ENCODE measurements at places on chromosomes 1 and 21.
A peak's percentile ranks its signal among the peaks of the same experiment; 100 is the strongest.

- peak; percentile 43 for DNase-seq
Measured at GRCh38 chr1:17075470-17076255, 21.8 kb upstream of the SDHB start.

DNA sequence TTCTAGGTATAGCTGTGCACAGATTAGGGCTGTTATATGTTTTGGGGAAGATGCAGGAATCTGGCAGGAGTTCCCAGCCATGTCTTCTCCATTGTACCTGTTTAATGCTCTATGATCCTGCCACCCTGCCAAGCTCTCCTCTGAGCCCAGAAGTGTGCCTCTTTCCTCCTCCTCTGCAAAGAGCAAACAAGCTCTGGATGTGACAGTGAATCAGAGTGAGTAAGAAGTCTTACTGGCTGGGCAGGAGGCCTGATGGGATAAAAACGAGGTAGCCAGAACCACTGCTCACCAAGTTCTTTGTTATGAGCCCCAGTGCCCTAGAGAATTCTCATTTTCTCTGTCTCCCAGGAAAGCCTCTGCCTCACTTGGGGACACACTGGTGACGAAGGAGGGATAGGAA is 69.0 kb downstream of the BRINP2 start:
- no peak for DNase-seq

DNA sequence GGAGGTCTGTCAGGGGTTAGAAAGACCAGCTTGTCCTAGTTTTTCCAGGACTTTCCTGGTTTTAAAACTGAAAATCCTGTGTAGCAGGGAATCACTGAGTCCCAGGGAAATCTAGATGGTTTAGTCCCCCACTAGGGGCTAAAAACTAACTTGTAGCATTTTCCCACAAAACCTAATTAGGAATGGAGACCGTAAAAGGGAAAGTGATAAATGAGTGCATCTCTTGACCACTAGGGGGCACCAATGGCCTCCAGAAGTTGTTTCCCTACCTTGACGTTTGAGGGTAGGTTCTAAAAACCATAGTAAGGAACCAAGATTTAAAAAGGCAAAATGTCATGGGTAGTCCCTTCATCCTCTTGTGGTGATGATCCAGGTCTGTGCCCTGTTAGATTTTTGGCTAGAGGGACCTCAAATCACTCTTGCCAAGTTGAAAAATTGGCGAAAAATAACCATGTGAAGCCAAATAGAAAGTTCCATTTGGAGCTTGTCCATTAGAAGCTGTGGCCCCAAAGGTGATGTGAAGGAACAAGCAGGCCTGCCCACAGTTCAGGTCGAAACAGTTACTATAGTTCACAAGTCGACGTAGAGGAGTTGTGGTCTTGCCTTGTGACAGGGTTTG is 24.5 kb downstream of the CLIC6 start:
- no peak for DNase-seq

DNA sequence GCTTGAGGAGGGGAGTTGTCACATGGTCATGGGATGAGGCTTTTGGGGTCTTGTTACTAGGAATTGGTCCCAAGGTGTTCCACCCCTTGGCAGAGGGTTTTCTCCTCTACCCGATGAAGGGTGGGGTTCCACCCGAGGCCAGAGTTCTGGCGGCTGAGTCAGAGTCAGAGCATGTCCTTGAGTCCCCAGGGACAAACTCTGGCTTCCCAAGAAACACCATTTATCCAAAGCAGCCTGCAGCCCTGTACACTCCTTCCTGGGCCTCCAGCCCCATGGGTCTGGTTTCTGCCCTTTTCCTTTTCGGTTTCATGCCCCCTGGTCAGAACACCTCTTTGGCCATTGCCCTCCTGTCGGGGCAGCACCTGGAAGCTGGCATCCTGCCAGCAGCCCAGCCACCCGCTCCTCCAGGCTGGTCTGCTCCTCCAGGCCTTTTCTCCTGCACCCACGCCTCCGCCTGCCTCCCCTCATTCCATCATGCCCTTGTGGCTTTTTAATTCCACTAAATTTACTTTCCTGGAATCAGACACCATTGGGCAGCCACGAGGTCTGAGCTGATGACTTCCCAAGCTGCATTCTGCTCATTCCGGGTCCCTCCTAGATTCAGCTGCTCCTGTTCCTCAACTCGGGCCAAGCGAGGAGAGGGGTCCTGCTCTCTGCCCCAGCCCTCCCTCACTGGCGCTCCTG is 301.7 kb upstream of the VAMP3 start:
- DNase-seq = no peak

DNA sequence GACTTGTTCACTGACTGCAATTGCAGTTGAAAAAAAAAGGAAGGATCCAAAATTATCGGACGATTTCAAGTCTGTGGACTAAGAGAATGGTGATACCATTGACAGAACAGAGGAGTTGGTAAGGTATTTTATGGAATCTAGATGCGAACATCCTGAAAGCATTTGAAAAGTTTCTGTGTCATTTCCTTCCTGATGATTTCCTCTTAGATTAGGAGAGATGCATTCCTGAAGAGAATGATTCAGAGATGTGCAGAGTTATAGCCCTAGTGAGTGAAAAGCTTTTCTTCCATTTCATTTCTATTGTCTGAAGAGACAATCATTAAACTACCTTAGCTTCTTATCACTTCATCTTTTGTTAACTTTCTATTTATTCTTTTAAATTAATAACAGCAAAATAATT is 200.0 kb downstream of the KCNK2 start:
- no peak for DNase-seq

GRCh38 chr1:235006132-235006721 is 122.4 kb downstream of the TOMM20 start:
- no peak for DNase-seq

DNA sequence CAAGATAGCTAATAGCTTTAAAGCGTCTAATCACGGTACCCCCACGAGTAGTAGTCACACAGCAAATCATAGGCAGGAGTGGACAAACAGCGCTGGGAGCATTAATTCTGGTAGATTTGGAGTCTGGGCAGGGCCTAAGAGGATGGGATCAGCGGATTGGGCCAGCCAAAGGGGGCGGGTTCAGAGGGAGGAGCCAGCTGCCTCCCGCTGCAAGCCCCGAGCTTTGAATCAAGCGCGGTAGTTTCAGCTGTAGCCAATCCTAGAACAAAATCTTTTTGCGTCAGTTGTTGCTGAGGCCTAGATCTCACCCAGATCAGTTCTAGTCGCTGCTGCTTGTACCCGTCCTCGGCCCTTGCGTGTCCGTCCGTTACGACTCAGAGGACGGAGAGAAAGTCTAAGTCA is 576 bp upstream of the NASP start:
- peak; percentile 97 for DNase-seq

DNA sequence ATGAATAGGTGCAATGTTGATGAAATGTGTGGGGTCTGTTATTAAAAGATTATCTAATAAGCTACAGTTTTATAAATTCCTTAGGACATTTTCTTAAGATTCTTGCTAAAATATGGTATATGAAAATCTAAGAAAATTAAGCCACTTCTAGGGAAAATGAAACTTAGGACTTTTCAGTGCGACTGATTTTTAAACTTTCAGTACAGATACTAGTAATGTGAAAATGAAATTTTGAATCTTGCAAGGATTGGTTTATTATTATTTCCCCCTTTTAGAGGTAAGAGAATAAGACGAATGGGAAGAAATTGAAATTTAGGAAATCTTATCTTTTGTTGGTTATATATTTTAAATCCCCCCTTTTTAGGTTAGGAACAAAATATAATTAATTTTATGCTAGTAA is 16.4 kb downstream of the CAPZA1 start:
- DNase-seq = no peak

- DNase-seq = peak; percentile 46
Measured at GRCh38 chr1:2050461-2050792, 216 bp downstream of the PRKCZ start.

- DNase-seq = no peak
Measured at GRCh38 chr1:241593186-241593585, 47.0 kb downstream of the CHML start.

DNA sequence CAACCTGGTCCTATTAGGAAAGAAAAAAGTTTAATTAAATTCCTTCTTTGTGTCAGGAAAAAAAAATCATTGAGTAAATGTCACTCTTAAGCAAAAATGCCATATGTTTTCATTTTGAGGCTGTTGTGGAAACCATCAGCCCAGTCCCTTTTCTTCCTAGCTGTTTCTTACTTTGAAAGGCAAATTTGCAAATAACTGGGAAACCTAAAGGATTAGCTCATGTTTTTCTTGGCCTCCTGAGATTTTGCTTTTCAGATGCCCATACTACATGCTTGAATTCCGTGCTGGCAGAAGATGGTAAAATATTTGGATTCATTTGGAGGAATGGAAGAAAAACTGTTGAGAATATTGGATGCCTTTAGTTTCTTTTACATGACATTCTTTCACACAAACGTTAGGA is 182.1 kb upstream of the ADAMTS5 start:
- DNase-seq = no peak

- DNase-seq = no peak
Measured at GRCh38 chr1:24600551-24600950, 42.6 kb upstream of the SRRM1 start.

DNA sequence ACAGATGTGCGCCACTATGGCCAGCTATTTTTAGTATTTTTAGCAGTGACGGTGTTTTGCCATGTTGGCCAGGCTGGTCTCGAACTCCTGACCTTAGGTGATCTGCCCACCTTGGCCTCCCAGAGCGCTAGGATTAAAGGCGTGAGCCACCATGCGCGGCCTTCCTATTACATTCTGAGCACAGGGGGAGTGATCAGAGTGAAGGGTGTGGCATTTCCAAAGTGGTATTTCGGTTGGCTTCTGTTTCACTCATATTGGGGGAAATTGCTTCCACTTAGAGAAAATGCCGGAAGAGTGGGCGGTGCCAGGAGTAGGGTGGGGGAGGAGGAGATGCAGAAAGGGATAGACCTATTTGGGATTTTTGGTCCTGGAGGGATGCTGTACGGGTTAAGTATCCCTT is 4.3 kb downstream of the PIK3CD start:
- DNase-seq = no peak

- DNase-seq = no peak
Measured at GRCh38 chr1:11042995-11043874, 3.8 kb downstream of the MASP2 start.

DNA sequence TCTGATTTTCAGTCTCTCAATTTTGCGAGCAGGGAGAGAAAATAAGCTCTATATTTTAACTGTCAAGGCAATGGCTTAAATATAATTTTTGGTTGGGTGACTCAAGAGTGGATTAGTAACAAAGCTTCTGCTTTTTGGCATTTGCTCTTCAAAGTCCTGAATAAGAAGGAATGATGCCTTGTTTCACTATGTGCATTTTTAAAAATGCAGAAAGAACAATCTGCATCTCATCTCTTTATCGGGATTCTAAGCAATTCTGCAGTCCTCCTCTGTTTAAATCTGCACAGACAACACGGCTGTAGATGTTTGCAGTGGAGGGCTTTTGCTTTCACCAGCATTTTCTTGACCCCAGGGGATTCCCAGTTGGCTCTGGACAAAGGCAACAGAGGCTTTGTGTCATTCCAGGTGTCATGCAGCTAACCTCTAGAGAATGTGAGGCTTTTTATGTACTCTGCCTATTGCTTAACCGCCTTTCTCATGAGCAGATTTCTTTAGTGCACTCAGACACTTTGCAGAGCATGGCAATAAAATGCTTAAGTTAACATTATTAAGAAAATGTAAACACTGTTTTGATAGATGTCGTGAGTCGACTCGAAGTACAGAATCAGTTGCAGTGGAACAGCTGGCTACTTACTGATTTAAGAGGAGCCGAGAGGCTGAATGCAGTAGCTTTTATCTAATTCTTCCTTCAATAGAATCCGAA is 783.2 kb upstream of the NEGR1 start:
- no peak for DNase-seq

DNA sequence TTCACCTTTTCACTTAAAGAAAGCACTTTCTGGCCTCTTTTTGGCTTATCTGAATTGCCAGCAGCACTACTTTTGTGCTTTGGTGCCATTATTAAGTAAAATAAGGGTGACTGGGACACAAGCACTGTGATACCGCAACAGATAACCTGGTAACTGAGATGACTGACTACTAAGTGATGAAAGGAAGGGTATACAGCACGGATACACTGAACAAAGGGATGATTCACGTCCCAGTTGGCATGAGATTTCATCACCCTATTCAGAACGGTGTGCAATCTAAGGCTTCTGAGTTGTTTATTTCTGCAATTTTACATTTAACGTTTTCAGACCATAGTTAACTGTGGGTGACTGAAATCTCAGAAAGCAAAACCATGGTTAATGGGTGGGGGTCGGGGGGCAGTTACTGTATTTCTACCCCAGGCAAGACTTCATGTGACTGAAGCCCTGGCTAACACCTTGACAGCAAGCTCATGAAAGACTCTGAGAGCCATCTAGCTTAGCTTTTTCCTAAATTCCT is 102.8 kb downstream of the CLIC6 start:
- DNase-seq = no peak

DNA sequence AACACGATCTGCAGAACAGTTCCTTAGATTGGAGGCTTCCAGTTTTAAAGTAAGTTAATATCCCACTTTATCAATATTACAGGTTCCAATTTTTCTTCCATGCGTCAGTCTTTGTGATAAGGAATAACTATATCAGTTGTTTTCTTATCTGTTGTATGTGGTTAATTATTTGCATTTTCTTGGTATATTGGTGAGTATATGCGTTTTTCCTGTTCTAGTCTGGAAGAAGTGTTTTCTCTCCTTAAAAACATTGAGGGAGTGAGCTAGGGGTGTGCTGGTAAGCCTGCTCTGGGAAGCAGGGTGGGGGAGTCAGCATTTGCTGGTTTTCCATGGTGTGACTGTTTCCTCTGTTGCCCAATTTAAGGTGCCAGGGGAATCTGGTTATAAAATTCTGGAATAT is 50.2 kb upstream of the KIF1B start:
- DNase-seq = no peak

DNA sequence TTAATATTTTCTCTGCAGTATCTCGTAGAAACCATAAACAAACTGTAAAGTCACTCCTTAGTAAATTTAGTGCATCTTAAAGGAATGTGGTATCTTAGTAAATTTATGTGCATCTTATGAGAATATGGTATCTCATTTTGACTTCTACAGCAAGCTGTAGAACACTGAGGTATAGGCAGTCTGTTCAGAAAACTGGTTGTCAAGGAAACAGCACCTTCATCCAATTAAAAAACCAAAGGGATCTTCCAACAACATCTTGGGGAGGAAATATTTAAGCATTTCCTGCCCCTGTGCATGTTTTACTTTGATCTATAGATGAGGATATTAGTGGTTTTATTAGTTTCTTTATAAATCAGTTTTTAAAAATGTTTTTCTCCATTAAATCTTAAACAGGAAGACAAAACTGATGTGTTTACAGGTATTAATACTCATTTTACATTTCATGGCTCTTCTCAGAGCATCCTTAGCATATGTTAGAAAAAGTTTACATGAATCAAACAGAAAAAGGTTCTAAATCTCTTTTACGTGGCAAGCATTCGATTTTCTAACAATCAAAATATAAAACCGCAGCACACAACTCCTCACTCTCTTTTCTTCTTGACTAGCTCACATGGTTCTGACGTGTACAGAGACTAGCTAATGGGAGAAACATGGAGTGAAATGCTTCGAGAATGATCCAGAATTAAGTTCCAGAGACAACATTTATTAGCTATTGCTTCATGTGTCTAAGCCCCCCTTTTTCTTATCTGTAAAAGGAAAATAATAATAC is 668.8 kb downstream of the PTPRC start:
- DNase-seq = no peak

GRCh38 chr1:247517795-247518612 is 18.2 kb downstream of the OR2C3 start:
- no peak for DNase-seq

- no peak for DNase-seq
Measured at GRCh38 chr1:8343044-8343443, 25.1 kb downstream of the SLC45A1 start.

- no peak for DNase-seq
Measured at GRCh38 chr1:63920154-63921117, 146.6 kb downstream of the ROR1 start.

GRCh38 chr1:24921938-24922662 is 8.0 kb downstream of the RUNX3 start:
- peak; percentile 32 for DNase-seq
